ENCODE measurements at places on chromosomes 11 and 22.

GRCh38 chr22:31615940-31616314 is 46.1 kb downstream of the PISD start:
- DNase-seq, result no peak

DNA sequence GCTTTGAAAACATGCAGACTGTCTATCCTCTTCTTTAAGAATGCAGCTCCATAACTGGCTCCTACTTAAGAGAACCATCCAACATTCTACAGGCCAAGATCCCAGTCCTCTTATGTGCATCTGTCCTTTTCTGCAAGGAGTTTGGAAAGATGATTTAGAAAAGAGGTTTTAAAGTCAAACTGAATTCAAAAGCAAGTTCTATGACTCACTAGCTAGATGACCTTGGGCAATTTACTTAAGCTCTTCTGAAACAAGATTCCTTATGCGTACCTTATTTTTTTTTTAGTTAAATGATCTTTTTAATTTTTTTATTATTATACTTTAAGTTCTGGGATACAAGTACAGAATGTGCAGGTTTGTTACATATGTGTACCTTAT is 29.2 kb downstream of the GUCY1A2 start:
- DNase-seq, result no peak

- DNase-seq, result no peak
Measured at GRCh38 chr22:45480717-45481116, 22.0 kb upstream of the FBLN1 start.

- no peak for DNase-seq
Measured at GRCh38 chr22:45991098-45991497, 14.1 kb upstream of the WNT7B start.

- no peak for DNase-seq
Measured at GRCh38 chr11:120575461-120575860, 63.9 kb downstream of the GRIK4 start.

DNA sequence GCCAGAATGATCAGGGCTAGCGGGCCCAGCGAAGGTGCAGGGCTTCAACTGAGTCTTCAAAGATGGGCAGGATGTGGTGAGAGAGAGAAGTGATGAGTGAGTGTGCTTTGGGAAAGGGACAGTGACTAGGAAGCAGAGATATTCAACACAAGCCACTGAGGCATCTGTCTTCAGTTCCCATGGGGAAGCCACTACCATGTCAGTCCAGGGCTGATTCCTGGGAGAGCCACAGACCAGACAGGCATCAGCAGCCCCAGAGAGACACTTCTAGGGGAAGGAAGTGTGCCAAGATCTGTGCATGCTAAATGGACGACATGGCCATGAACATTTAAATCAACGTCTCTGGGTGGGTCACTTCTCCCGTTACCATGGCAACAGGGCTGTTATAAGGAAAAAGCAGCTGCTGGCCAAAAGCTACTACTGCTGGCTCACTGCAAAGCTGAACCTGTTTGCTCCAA is 28.5 kb downstream of the P4HA3 start:
- DNase-seq, result no peak

GRCh38 chr11:78940500-78941225 is 366.0 kb upstream of the NARS2 start:
- DNase-seq, result no peak

DNA sequence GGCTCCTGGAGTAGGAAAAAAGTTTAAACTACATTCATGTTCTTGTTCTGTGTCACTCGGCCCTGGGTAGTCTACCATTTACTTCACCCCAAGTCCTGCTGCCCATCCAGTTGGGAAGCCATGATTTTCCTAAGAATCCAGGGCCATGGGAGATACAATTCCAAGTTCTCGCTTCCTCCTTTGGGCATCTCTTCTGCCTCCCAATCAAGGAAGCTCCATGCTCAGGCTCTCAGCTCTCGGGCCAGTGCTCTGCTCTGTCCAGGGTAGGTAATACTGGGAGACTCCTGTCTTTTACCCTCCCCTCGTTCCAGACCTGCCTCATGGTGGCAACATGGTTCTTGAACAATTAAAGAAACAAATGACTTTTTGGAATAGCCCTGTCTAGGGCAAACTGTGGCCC is 60.6 kb downstream of the TIMP3 start:
- no peak for DNase-seq

DNA sequence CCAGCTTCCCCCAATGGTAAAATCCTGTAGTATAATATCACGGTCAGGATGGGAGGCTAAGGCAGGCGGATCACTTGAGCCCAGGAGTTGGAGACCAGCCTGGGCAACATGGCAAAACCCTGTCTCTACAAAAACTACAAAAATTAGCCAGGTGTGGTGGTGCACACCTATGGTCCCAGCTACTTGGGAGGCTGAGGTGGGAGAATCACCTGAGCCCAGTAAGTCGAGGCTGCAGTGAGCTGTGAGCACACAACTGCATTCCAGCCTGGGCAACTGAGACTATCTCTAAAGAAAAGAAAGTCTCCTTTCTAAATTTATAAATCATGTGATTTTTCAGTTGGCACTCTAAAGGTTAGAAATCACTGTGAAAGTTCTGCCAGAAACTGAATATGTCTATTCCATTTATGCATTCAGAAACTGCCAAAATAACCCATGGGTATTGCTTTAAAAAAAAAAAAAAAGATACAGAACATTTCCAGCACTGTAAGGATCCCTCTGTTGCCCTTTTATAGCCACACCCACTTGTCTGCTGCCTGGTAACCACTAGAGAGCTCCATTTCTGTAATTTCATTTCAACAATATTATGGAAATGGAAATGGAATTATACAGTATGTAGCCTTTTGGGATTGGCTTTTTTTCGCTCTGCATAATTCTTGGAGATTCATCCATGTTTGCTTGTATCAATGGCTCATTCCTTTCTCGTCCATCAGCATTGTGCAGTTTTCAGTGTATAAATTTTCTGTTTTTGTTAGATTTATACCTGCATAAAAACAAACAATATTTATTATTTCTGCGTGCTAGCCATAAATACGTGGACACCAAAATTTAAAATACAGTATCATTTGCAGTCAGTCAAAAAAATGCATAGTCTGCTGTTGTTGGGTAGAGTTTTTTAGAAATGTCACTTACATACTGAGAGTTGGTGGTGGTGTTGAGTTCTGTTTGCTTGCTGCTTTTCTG is 9.4 kb downstream of the CDC45 start:
- DNase-seq, result no peak

- DNase-seq, result no peak
Measured at GRCh38 chr11:24496386-24496735, 492 bp upstream of the LUZP2 start.

DNA sequence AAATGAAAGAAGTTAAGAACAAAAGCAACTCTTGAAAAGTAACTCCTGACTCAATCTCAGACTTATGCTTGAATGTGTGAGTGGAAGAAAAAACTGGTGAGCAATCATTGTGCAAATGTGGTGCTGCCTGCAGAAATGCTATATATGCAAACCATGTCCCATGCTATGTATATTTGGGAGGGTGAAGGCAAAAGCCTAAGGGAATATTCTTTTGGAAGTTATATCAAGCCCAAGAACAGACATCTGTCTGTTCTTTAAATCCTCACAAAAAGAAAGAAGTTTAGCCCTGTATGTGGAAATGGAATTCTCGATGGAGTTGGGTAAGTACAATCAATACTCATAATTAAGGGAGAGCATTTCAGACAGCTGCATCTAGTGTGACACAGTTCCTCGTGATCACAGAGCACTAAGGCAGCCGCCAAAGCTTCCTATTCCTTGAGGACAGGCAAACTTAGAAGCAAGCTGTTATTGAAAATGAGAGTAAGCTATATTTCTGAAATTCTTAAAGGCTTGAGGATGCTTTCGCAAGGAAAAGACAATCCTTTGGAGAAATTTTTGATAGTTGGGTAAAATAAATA is 406.5 kb upstream of the CHORDC1 start:
- DNase-seq, result no peak

DNA sequence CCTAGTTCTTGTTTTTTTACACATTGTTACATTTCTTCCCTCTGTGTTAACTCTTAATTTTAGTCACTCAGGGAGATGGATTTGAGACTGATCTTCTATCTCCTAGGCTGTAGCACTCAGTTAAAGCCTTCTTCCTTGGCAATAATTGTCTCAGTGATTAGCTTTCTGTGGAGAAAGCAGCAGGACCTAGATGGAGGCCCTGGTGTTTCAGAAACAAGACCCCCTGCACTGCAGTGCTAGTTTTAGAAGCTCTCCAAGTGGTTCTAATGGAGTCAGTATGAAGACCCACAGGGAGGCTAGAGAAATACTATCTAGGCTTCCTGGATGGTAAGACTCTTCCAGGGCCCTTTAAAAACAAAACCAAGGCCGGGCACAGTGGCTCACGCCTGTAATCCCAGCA is 4.1 kb upstream of the PC start:
- no peak for DNase-seq

- DNase-seq, result no peak
Measured at GRCh38 chr11:111400595-111400994, 21.5 kb upstream of the POU2AF1 start.

DNA sequence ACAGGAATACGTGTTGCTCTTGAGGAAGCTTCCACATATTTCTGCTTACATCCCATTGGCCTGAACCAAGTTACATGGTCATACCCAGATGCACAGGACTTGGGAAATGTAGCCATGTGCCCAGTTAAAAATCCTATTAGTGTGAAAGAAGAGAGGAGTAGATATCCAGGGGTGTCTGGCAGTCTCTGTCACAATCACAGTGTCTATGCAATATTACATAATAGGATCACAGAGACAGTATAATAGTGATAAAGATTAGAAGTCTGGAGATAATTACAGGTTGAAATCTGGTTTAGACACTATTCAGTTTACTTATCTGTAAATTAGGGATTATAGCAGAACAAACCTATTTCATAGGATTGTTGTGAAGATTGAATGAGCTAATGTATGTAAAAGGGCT is 62.6 kb upstream of the SLC6A5 start:
- no peak for DNase-seq

- DNase-seq, result no peak
Measured at GRCh38 chr11:2269601-2270321, 627 bp downstream of the ASCL2 start.

DNA sequence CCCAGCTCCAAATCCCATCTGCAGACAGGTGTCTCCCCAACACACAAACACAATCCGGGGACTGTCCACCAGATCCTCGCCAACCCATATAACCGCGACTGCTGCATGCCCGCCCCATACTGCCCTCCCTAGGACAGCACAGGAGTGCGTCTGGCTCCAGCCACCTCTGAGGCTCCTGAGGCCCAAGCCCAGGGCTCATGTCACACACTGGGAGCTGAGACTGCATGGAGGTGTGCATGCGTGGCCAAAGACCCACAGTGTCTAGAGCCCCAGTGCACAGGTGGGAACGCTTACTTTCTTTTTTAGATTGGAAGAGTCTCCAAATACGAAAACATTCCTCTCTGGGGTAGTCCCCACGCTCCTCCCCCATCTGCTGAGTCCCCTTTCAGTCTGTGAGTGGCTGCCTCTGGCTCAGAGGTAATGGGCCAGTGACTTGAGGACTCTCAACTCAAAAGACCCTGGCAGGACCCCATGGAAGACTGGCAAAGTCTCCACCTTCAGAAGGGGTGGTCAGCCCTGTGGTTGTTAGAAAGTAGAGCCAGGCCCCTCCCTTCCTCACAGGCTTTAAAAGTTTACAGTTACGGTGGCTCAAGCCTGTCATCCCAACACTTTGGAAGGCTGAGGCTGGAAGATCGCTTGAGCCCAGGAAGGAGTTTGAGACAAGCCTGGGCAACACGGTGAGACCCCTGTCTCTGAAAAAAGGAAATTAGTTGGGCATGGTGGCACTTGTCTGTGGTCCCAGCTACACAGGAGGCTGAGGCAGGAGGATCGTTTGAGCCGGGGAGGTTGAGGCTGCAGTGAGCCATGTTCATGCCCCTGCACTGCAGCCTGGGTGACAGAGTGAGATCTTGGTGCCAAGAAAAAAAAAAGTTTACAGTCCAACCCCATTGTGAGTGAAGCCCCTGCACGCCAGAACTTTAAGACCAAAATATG is 2.3 kb downstream of the CBX7 start:
- no peak for DNase-seq

- peak; percentile 44 for DNase-seq
Measured at GRCh38 chr22:17785185-17786184, 11.2 kb upstream of the BID start.

DNA sequence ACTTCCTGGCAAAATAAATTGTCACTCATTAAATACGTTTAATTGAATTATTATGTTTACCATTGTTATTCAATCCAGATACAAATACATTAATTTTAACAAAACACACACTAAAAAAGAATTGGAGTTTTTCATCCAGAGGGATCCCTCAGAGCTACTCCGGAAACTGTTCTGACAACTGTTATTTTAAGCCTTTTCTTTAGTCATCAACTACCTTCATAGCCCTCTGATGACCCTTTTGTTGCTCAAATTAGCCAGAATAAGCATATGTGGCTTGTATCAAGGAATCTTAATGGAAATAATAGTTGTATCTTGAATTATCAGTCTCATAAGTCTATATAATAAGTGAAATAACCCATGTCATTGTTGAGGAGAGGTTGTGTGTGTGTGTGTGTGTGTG is 405.4 kb upstream of the FAT3 start:
- no peak for DNase-seq

DNA sequence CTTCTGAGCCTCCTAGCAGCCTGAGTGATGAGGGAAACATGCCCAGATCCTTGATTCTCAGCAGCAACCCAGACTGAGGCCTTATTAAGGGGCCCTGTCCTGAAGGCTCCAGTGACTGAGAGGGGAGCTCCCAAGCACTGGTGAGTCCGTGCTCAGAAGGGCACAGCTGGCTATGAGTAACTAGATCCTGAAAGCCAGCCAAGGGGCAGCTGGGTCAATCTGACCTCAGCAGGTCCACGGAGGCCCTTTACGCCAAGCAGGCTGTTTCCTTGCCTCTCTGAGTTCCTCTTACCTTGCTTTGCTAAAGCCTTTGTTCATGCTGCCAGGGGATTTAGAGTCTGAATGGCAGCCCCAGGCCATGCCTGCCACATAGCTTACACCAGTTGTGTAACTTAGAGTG is 19.3 kb upstream of the MIEF1 start:
- no peak for DNase-seq

- no peak for DNase-seq
Measured at GRCh38 chr22:26744892-26745808, 87.8 kb downstream of the MIAT start.

DNA sequence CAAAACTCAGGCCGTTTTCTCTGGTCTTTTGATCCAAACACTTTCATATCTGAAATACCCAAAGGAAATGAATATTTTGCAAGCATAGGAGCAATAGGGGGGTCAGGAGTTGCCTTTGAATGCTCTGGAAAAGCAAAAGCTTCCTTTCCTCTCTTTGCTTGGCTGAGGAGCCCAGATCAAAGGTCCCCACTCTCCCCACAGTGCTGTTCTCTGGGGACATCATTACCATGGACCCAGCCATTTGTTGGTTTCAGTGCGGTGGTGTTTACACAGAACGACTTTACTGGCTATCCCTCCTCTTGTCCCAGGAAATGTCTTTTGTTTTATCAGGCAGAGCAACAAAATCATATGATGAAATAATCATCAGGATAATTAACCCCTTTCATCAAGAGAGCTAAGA is 1089.1 kb downstream of the TBC1D22A start:
- DNase-seq, result no peak

DNA sequence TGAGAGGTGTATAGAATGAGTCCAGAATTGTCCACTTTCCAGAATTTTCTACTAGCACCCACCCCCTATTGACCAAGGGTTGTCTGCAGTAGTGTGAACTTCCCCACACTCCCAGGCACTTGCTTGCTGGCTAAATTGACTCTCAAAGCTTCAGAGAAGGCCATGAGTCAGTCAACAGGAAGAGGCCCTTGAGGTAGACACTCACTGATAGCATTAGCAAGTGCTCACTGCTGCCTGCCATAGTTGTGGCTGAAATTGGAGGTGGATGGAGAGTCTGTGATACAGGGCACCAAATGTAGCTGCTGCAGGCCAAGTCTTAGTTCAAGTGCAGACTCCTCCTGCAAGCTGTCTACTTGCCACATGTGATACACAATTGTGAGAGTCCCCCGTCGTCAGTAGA is 156.8 kb downstream of the SPON1 start:
- no peak for DNase-seq

GRCh38 chr22:39318507-39319283 is 728 bp downstream of the RPL3 start:
- peak; percentile 47 for DNase-seq

Measured in activated naive CD4-positive, alpha-beta T cell (primary cell).